ENCODE measurements at places on chromosomes 16 and 17. TPM values are rescaled to one million over a fixed set of nuclear protein-coding genes. Genes with fewer than 3 reads are reported as not detected.

GRCh38 chr16:269061-269796 is 6.5 kb downstream of the RGS11 start:
- DNase-seq = no peak

GRCh38 chr16:7313170-7313569 is 19.5 kb upstream of the RBFOX1 start:
- DNase-seq = no peak

Gene SPAG9
- 116 TPM for total RNA-seq

DNA sequence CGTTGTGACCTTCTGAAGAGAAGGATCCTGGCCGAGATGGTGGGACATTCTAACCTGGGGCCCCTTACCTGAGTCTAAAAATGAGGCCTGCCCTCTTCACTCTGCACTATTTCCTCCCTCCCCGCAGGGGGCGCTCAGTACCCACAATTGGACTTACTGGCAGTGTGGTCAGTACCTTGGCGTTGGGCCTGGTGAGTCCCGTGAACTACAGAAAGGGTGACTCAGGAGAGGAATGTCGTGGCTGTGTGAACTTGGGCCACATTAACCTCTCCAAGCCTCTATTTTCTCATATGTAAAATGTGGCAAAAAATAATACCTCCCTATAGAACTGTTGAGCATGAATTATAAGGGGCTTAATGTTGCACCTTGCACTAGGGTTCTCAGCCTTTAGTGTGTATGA is 3.9 kb downstream of the RSAD1 start:
- peak; percentile 94 for DNase-seq

Gene CCDC40
- 3.5 TPM for total RNA-seq

Data from upper lobe of right lung (tissue), 1 donor.